ENCODE measurements at places on chromosomes 5 and 9. TPM values are rescaled to one million over a fixed set of nuclear protein-coding genes. Genes with fewer than 3 reads are reported as not detected.

The DIRAS2 gene
- polyA plus RNA-seq, result 5.3 TPM

The SH3PXD2B gene
- polyA plus RNA-seq, result 31.0 TPM

The C1QTNF3 gene
- 55.6 TPM for polyA plus RNA-seq

The ENTREP1 gene
- 2.9 TPM for polyA plus RNA-seq

The OTULINL gene
- 13.0 TPM for polyA plus RNA-seq

The NOXA1 gene
- 10.1 TPM for polyA plus RNA-seq

The PCDHGA6 gene
- 6.5 TPM for polyA plus RNA-seq

The CTNNAL1 gene
- 61.5 TPM for polyA plus RNA-seq

The SEMA4D gene
- polyA plus RNA-seq, result 46.8 TPM

The KIF24 gene
- 5.4 TPM for polyA plus RNA-seq

The IL13 gene
- polyA plus RNA-seq, result not detected

The ZNF366 gene
- 4.5 TPM for polyA plus RNA-seq

The IL31RA gene
- not detected for polyA plus RNA-seq

The MARCHF3 gene
- 8.5 TPM for polyA plus RNA-seq

The HSPA4 gene
- 157 TPM for polyA plus RNA-seq
